ENCODE measurements at places on chromosomes 3 and 15.

- no peak for DNase-seq
Measured at GRCh38 chr15:64763021-64763420, 12.4 kb downstream of the RBPMS2 start.

GRCh38 chr3:37387462-37387861 lies 213.1 kb upstream of the LRRFIP2 start:
- DNase-seq = no peak

GRCh38 chr3:42905740-42906069 lies 237 bp upstream of the ZNF662 start:
- DNase-seq = no peak

GRCh38 chr15:49860101-49860500 lies 239.3 kb downstream of the DTWD1 start:
- no peak for DNase-seq

DNA sequence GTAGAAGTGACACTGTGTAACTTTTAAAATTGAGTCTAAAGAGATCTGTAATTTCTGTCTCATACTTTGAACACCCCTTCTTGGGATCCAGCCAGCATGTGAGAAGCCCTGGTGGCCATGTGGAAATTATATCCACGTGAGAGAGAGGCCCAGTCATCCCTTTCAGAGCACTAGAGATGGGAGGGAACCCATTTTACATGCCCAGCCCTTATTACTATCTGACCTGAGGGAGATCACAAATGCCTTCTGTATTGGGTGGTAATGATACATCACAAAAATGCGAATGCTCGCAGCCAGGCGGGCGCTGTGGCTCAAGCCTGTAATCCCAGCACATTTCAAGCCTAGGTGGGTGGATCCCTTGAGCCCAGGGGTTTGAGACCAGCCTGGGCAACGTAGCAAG lies 27.3 kb upstream of the TRAK1 start:
- DNase-seq = no peak

DNA sequence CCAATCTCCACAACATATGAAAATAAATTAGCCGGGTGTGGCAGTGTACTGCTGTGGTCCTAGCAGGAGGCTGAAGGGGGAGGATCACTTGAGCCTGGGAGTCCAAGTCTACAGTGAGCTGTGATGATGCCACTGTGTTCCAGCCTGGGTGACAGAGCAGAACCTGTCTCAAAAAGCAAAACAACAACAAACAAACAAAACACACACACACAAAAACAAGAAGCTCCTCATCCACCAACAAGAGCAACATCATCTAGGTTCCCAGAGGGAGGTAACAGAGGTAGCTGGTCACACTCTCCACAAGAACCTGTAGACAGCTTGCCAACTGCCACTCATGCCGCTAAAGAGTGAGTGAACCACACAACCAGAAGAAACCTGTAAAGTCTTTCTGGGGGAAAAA lies 34.8 kb downstream of the PTPN9 start:
- DNase-seq = no peak

DNA sequence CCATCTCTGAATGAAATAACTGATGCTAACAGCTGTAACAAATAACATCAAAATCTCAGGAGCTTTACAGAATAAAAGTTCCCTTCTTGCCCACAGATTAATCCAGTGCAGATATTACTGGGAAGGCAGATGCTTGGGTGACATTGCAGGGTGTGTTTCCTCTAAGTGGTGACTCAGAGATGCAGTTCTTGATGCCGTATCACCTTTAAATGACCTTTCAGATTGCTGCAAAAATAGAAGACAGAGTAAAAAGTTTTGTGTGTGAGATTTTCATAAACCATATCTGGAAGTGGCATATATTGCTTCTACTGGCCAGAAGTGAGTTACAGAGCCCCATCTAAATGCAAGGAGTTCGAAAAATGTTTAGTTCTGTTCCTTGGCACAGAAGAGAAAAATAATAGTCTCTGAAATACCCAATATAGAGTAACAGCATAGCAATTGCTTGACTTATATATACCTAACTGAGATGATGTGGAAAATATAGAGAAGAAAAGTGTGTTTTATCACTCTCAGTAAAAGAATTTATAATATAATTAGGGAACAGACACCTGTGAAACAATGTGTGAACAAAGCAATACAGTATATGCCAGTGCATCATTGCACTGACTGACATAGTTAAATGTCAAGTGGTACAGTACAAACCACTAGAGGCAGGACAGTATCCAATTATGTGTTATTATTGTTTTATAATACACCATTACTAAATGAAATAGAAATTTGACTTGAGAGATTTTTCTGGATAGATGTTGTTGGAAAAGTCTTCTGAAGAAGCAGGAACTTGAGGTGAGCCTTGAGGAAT lies 430.7 kb upstream of the CBLB start:
- no peak for DNase-seq

DNA sequence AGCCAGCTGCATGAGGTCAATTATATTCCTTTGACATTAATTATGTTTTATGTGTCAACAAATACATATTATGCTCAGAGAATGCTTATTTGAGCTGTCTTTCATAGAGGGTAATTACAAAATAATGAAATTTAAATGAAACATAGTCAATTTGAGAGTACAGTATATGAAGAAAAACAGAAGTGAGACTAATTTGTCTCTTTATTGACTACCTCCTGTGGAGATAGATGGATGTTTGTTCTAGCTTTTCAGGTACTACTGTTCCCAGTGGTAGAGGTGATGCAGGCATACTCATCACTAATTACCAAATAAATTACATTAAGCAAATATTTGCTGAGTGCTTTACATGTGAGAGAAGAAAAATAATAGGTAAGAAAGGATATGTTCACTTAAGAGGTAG lies 1129.6 kb downstream of the OTOL1 start:
- DNase-seq = no peak

- no peak for DNase-seq
Measured at GRCh38 chr3:126018545-126018944, 49.6 kb downstream of the ROPN1B start.

- no peak for DNase-seq
Measured at GRCh38 chr15:95293456-95294031, 1037.0 kb upstream of the NR2F2 start.

DNA sequence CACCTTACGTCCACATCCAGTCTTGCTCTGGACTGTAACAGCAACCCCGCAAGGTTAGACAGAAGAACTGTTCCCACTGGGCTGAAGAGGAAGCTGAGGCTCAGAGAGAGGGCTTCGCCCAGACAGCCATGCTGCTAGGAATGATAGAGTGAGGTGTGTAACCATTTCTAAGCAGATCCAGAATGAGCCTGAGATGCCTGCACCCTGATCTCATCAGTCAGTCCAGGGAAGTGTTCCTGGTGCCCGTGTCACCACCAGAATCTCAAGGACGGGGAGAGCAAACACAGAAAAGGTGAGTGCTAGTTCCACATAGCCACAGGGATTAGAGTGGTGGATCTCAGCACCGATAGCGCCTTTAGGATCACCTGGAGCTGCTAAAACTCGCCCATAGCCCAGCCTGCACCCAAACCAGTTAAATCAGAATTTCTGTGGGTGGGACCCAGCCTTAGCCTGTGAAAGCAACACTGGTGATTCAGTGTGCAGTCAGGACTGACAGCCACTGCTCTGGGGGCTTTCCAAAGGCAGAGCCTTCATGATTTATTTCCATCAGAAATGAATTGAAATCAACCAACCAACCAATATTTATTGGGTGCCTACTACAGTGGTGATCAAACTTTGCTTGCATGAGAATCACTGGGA lies 12.3 kb downstream of the ISLR start:
- no peak for DNase-seq

DNA sequence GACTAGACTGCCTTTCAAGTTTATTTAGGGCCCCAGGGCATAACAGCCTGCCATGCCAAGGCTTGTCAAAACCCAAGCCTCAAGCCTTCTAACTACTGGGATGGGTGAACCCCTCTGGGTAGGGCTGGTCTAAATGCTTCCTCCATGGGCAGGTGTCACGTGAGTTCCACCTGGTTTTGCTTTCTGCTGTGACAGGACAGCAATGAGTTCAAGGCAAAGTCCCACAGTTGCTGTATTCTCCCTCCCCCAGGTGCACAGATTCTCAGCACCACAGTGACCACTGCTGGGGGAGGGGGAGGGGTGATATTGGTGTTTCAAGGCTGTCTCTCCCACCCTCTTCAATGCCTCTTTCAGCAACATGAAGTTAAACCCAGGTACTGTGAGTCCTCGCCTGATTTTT lies 46.9 kb upstream of the UBE2Q2 start:
- DNase-seq = no peak

- DNase-seq = no peak
Measured at GRCh38 chr3:27914199-27914598, 192.1 kb upstream of the EOMES start.

DNA sequence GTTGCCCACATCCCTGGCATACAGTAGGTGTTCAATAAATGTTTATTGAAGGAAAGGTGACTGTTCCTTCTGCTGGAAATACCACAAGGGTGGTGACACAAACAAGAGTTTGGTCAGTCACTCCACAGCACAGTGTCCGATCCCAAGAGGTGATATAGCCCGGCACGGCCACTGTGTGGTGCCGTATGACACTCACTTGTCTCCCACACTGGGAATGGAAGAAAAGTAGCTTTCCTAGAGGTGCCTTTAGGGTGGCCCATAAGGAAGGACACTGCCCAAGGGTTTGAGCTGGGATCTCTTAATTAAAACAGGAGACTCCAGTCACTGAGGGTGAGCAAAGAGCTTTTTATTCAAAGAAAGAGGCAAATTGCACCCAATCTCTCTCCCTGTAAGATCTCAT lies 40.5 kb downstream of the TGM4 start:
- no peak for DNase-seq

- no peak for DNase-seq
Measured at GRCh38 chr3:190494907-190495306, 19.0 kb upstream of the IL1RAP start.

DNA sequence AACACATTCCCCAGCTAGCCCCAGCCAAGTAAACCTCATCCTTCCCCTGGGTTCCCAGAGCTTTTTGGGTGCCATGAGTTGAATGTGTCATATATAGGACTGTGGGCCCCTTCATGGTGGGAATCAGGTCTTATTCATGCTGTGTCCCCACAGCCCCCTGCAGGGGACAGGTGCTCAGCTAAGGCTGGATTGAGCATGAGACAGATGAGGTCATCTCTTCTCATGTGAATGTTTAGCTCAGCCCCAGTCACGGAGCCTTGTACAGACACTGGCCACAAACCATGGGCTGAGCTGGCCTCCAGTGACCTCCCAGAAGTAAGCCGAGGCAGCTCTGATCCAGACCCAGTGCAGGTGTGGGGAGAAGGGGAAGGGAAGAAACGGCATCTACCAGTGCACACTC lies 70.7 kb downstream of the C3orf70 start:
- DNase-seq = no peak
